ENCODE measurements at places on chromosomes 12 and 14.

GRCh38 chr12:116853507-116853906 lies 27.7 kb downstream of the HRK start:
- no peak for DNase-seq

DNA sequence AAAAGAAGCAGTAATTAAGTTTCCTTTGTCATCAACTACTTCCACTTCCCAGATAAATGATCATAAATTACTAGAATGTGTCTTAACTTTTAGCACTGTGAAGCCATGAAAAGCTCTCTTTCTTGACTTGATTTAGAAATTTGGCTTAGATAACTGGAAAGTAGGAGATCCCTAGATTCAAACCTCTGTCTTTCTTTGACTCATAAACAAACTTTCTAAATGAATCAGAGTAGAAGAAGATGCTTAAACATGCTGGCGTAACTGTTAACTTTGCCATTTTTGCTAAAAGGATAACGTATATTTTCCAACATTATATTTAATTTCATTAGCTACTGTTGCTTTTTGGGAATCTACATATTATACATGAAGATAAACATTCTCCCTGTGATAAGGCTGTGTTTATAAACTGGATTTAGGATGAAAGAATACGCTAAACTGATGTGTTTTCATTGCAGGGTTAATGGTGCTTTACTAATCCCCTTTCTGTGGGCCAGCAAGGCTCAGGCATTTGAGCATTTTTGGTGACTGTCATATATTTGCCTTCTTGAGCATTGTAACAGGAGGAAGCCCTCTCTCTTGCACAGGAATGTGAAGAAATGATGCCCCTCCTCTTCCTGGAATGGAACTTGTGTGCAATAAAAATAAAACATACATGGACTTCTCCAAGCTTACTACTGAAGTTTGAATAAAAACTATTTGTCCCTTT lies 301.4 kb downstream of the BMP4 start:
- no peak for DNase-seq

DNA sequence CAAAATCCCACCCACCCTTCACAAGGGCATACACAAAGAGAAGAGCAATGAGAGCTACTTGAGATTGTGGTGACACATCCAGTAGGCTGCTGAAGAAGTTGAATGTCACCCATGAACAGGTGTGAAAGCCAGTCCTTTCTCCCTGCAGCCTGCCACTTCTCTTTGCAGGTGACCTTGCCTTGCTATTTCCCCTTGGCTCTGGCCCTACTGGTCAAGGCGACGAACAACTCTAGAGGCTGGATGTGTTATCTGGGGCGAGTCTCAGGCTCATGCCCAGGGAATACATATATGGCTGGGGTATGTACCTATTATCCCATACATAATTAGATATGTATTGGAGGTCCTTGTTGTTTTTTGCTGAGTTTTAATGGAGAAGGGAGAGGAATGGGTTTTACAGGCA lies 70.2 kb upstream of the EGLN3 start:
- no peak for DNase-seq

GRCh38 chr14:55699131-55700057 lies 119.4 kb downstream of the KTN1 start:
- no peak for DNase-seq

DNA sequence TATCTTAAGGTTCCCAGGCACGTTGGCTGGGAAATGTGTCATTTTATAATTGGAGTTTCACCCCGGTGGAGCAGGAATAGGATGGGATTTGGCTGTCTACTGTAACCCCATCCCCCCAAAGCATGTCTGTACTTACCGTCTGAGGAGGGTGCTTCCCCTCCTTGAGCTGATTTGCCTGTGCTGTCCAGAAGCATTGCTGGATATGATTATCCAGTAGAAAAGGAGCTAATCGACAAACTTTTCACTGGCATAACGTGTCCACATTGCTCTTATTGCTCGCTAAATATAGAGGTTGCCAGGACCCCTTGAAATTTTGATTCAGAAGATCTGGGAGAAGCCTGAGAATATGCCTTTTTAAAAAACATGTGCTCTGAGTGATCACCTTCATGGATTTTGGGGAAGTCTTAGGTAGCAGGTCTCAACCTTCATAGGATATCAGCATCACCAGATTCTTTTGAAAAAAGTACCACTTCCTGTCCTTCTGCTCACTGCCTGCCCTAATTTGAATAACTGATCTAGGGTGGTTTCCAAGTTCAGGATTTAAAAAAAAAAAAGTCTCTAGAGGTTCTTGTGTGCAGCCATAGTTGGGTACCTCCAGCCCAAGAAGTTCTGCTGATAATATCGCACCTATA lies 80.4 kb upstream of the KCNA1 start:
- no peak for DNase-seq

DNA sequence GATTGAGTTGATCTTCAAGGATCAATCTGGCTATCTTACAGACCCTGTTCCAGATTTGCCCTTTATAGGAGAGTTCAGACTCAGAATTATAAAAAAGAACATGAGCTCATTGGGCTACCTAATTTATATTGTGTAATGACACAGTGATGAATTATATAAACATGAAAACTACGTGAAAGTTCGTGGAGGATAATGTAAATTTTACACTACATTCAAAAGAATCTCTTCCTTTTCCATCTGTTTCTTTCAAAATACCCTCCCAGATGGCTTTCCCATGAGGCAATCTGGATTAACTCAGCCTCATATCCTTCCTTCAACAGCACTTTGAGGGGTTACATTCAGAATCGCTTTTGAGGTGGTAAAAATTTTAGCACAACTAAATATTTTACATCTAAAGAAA lies 129.3 kb downstream of the HMGA2 start:
- no peak for DNase-seq

GRCh38 chr14:82091097-82091496 lies 557.4 kb upstream of the SEL1L start:
- no peak for DNase-seq

GRCh38 chr12:47473091-47473490 lies 232.7 kb downstream of the RPAP3 start:
- DNase-seq: no peak

GRCh38 chr14:52073251-52073650 lies 4.4 kb upstream of the NID2 start:
- DNase-seq: no peak

GRCh38 chr14:100468557-100468956 lies 118.7 kb downstream of the BEGAIN start:
- DNase-seq: no peak

DNA sequence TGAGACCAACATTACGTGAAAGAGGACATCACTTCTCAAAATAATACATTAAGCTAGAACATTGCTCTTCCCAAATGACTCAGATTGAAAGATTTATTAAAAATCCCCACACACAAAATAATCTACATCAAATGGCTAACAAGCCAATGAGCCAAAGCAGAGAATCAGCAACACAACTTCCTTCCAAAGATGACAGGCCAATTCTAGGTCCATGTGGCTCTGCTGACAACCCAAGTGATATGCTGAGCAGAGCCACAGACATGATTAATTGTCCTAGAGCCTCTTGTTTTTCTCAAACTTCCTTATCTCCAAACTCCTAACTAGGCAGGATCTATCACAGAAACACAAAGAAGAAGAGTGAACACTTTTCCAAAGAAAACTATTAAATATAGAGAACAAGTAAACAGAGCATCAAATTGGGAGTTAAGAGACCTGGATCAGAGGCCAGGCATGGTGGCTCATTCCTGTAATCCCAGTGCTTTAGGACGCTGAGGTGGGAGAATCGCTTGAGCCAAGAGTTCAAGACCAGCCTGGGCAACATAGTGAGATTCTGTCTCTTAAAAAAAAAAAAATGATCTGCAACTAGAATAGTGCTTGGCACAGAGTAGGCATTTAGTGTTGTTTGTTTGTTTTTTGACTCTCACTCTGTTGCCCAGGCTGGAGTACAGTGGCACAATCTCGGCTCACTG lies 38.5 kb downstream of the SENP1 start:
- DNase-seq: no peak

DNA sequence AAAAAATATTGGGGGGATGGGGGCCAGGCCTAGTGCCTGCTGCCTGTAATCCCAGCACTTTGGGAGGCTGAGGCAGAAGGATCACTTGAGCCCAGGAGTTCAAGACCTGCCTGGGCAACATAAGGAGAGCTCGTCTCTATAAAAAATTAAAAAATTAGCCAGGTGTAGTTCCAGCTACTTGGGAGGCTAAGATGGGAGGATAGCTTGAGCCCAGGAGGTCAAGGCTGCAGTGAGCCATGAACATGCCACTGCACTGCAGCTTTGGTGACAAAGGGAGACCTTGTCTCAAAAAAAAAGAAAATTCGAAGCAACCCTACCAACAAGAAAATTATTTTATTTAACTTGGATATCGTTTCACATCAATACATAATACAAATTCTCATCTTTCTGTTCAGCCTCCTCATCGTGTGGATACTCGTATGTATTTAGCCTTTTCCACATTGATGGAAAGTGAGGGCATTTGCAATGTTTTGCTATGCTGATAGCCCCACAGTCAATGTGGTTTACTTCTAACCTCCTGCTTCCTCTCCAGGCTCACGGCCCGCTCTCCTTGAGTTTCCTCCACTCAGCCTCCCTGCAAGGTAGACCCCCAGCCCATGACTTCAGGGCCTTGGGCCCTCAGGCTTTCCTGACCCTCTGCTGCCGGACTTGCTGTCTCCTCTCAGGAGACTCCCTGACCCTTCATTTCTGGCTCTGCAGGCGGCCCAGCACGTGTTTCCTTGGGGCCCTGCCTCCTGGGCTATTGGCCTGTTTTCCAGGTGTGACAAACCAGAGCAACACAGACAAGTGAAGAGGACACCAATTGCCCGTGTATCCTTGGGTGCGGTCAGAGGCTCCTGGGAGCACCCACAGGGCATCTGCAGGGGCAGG lies 54.8 kb downstream of the NFKBIA start:
- DNase-seq: no peak

GRCh38 chr12:78683626-78684025 lies 180.9 kb upstream of the SYT1 start:
- no peak for DNase-seq

DNA sequence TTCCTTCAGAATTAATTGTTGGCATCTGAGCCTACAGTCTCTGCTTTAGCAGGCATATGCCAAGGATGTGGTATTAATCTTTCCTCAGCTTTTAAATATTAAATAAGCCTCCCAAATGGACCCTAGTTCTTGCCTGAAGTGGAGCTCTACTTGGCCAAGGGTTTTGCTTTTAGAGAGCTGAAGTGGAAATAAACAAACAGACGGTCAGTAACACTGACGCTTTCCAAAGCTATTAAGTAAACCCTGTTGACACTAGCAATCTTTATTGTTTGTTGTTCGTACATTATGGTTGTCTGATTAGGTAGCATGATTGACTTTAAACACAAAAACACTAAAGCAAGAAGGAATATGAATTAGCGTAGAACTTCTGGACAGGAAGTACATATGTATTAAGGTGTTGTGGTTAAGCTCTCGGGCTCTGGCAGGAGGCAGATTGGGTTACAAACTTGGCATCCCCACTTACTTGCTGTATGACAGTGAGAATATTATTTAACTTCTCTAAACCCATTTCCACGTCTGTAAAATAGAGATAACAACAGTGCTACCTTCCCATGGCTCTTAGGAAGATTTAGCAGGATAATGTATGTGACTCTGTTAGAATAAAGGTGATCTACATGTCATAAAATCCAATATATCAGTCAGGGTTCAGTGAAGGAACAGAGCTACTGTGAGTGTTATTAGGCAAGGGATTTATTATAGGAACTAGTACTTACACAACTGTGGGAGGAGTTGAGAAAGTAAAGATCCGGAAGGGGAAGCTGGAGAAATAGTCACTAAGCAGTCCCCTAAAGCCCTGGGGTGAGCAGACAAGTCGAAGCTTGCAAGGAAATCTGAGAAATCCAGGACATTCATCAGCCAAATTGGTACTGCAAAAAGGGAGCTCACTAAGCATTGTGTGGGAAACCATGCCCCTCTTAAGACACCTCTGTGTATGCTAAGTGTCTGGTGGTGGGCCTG lies 92.2 kb upstream of the ATF7IP start:
- DNase-seq: no peak

GRCh38 chr12:81209012-81209411 lies 131.1 kb downstream of the ACSS3 start:
- no peak for DNase-seq

DNA sequence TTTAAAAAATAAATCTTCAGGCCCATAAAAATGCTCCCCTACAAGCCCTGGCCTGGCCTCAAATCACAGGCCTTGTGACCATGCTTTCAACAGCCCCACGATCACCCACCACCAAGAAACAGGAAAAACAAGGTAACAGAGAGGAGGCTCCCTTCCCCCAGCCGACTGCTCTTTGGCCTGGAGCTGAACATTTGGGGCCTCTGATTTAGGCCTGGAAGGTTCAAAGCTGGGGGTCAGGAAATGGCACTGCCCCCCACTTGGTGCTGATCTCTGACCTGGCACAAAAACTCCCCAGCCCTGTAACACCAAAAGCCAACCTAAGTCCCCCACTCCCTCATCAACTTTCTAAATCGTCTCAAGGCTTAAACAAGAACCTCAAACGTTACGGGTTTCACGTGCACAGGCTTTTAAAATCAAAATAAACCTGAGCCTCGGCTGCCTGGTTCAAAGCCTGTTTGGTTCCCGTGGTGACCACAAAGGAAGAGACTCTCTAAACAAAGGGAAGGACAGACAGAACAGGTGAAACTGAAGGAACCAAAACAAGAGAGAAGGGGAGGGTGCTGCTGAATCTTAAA lies 9.0 kb downstream of the ACTN1 start:
- DNase-seq: no peak

- no peak for DNase-seq
Observed at GRCh38 chr14:48140804-48141203, 465.4 kb upstream of the MDGA2 start.

GRCh38 chr12:14399871-14400270 lies 34.4 kb downstream of the ATF7IP start:
- DNase-seq: no peak

DNA sequence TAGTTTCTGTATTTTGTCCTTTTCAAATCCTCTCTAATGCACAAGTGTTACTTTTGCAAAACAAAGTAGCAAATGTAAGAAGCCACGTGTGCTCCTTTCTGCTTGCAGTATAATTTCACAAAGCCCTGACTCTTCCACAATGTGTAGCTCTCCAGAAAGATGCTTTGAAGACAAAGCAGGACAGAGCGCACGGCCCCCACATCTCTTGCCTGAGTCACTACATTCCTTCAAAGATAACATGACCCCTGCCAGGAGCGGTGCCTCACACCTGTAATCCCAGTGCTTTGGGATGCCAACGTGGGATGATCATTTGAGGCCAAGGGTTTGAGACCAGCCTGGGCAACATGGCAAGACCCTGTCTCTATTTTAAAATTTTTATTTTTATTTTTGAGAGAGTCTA lies 40.5 kb downstream of the JAG2 start:
- no peak for DNase-seq

Data from SK-MEL-5 (cell line).